ENCODE measurements at places on chromosomes 7 and 10. TPM values are rescaled to one million over a fixed set of nuclear protein-coding genes. Genes with fewer than 3 reads are reported as not detected.

DNA sequence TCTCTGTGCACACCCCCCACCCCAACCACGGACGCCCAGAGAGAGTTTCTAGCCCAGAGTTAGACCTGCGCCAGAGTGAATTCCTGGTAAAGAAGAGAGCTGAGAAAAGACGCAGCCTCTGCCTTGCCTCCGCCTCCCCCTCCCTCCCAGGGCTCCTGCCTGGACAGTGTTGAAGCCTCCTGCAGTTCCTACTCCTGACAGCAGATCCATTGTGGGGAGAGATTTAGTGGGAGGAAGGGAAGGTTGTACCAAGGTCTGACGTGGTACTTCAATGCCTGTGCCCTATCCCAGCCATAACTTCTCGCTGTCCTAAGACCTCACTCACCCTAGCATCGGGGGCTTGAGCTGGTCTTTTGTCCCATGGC is 952 bp downstream of the SRRM3 start:
- DNase-seq = no peak

TMEM176B gene
- 112 TPM for polyA plus RNA-seq

GRCh38 chr10:62352356-62352970 is 21.7 kb upstream of the ZNF365 start:
- no peak for DNase-seq

HTR5A gene
- polyA plus RNA-seq = not detected

GRCh38 chr7:25714013-25714412 is 438.0 kb upstream of the NFE2L3 start:
- DNase-seq = no peak

DNA sequence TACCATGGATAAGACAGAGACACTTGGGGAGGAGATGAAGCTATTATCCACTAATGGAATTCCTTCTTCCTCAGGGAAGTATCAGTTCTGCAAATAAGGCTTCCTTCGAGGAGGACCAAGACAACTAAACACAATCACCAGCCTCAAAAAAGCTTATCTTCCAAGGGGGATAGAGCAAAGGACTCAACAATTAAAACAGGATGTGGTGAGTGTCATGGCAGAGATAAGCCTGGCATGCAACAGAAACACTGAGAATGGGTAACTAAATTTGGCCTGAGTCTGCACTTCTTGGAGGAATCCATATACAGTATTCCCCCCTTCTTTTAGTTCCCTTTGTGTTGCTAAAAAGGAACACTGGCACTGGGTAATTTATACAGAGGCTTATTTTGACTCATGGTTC is 1285.2 kb downstream of the GATA3 start:
- DNase-seq = no peak

Measured in renal pelvis (tissue), 12 donors.